Muscle of leg (tissue), 16 donors: ENCODE measurements at places on chromosomes 7 and 10.
A peak's percentile ranks its signal among the peaks of the same experiment; 100 is the strongest.

DNA sequence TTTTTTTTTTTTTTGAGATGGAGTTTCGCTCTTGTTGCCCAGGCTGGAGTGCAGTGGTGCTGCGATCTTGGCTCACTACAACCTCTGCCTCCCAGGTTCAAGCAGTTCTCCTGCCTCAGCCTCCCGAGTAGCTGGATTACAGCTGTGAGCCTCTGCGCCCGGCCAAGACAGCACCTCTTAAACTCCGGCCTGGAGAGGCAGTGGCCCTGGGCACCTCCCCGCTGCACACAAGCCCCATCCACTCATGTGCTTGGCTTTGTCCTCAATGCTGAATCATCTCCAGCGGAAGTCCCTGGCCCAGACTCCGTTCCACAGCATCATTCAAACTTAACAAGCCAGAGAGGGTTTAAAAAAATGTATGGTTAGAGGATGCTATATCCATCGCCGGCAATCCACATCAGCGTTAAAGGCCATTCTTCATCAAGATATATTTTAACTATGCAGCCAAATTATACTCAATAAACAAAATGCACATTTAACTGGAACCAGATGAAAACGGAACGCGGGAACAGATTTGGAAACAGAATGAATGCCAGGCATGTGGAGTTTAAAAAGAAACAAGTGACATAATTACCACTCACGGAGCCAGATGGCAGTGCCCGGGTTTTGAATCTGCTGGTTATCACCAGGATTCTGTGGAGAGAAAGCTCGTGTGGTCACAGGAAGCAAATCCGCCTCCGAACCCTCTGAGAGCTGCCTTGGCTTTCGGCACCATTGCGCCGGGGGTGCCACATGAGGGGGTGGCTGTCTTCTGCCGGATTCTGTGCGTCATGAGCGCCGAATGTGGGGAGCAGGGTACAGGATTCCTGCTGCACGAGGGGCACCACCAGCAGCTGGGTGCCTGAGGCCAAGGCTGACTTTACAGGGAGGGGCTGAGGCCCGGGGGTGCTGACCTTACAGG lies 45.6 kb upstream of the CFAP46 start:
- peaks cover 20% of the 10 kb centered on the region for H3K27me3 ChIP-seq
- DNase-seq, result peak; percentile 92
- peak overlapping the region; percentile 29 for H3K27ac ChIP-seq
- no peak overlapping the region for H3K4me3 ChIP-seq
- H3K4me1 ChIP-seq, result peaks cover 8% of the 10 kb centered on the region

GRCh38 chr10:77539147-77539935 lies 98.3 kb downstream of the KCNMA1 start:
- no peak overlapping the region for H3K4me3 ChIP-seq
- H3K36me3 ChIP-seq, result no peaks in the 10 kb centered on the region
- H3K27ac ChIP-seq, result no peak overlapping the region
- no peak for DNase-seq
- H3K4me1 ChIP-seq, result peaks cover 14% of the 10 kb centered on the region

- H3K4me3 ChIP-seq, result no peak overlapping the region
- no peaks in the 10 kb centered on the region for H3K4me1 ChIP-seq
- H3K27ac ChIP-seq, result no peak overlapping the region
- no peaks in the 10 kb centered on the region for H3K36me3 ChIP-seq
Observed at GRCh38 chr7:80018941-80019808, 115.5 kb upstream of the GNAI1 start.

DNA sequence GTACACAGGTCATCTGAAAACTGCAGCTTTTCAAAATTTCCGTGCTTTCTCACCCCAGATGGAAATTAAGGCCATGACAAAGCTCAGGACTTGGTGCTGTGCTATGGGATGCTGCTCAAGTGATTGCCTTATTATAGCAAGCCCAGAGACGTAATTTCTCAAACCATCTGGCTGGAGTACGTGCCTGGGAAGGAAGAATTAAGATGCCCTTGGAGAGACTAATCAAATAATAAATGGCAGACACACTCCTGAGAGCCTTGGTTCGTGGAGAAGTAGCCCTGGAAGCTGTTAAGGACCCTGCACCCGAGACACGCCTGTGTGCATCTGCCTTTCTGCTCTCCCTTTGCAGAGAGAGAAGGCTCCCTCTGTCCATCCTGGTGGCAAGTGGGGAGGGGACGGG lies 38.3 kb upstream of the PRLHR start:
- H3K4me3 ChIP-seq, result no peak overlapping the region
- no peak overlapping the region for H3K27ac ChIP-seq
- no peaks in the 10 kb centered on the region for H3K36me3 ChIP-seq
- DNase-seq, result no peak
- H3K27me3 ChIP-seq, result peaks cover 13% of the 10 kb centered on the region

DNA sequence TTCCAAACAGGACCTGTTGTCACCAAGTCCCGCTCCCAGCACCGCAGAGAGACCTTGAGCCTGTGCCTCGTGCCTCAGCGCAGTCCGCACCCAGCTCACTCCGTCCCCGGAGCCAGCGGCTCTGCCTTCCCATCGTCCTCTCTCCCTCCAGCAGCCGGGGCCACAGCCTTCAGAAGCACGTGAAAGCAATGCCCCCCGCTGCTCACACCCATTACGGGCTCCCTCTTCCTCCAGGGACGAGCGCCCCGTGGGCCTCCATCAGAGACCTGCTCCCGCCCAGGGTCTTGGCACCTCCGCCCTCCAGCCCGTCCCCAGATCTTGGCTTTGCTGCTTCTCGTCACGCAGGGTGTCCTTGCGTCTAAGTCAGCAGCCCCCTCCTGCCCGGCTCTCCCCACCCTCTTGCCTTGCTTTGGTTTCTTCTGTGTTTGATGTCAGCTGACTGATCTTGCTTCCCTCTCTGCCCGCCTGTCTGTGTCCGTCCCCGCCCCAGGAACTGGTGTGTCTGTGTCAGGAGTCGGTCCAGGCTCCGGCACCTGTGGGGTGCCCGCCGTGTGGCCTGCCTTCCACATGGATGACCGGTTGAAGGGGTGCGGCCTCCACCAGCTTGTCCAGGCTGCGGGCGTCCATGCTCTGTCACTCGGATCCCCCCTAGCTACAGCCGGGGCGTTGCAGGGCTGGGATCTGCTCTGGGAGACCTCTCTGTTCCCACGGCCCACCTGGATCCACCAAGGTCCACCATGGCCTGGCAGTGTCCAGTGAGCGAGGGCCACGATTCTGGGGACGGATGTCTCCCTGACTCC lies 61.9 kb downstream of the FOXL3 start:
- DNase-seq, result no peak
- H3K27me3 ChIP-seq, result peaks cover 6% of the 10 kb centered on the region
- no peak overlapping the region for H3K27ac ChIP-seq
- H3K4me1 ChIP-seq, result peaks cover 9% of the 10 kb centered on the region
- H3K36me3 ChIP-seq, result no peaks in the 10 kb centered on the region
- H3K4me3 ChIP-seq, result no peak overlapping the region

- H3K4me3 ChIP-seq, result no peak overlapping the region
- DNase-seq, result peak; percentile 3
- no peaks in the 10 kb centered on the region for H3K27me3 ChIP-seq
- no peak overlapping the region for H3K27ac ChIP-seq
- H3K4me1 ChIP-seq, result no peaks in the 10 kb centered on the region
- no peaks in the 10 kb centered on the region for H3K36me3 ChIP-seq
Observed at GRCh38 chr7:53983480-53983879, 558.7 kb upstream of the VSTM2A start.

- H3K27ac ChIP-seq, result no peak overlapping the region
- H3K36me3 ChIP-seq, result no peaks in the 10 kb centered on the region
- no peak for DNase-seq
- peaks cover 38% of the 10 kb centered on the region for H3K4me1 ChIP-seq
- H3K4me3 ChIP-seq, result peak overlapping the region; percentile 6
Observed at GRCh38 chr7:122305475-122306319, 1.1 kb upstream of the FEZF1 start.

DNA sequence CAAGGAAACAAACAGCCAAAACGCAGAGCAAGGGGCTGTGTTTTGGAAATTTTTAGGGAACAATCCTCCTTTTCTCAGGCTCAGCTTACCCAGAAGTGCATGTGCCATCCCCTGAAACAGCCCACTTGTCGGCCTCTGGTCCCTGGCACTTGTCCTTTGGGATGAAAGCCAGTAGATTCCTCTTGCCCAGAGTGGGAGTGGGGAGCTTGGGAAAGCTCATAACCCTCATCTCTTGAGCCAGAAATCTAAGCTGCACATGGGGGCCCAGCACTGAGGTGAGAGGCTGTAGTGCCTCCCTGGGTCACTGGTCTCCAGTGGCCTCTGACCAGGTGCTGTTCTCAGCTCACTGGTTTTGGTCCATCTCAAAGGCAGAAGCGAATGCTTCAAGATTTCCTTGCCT lies 150.3 kb downstream of the RNF216 start:
- H3K4me3 ChIP-seq, result no peak overlapping the region
- H3K27ac ChIP-seq, result no peak overlapping the region
- peak; percentile 56 for DNase-seq
- peaks cover 67% of the 10 kb centered on the region for H3K4me1 ChIP-seq
- H3K27me3 ChIP-seq, result no peaks in the 10 kb centered on the region
- H3K36me3 ChIP-seq, result peaks cover 9% of the 10 kb centered on the region

DNA sequence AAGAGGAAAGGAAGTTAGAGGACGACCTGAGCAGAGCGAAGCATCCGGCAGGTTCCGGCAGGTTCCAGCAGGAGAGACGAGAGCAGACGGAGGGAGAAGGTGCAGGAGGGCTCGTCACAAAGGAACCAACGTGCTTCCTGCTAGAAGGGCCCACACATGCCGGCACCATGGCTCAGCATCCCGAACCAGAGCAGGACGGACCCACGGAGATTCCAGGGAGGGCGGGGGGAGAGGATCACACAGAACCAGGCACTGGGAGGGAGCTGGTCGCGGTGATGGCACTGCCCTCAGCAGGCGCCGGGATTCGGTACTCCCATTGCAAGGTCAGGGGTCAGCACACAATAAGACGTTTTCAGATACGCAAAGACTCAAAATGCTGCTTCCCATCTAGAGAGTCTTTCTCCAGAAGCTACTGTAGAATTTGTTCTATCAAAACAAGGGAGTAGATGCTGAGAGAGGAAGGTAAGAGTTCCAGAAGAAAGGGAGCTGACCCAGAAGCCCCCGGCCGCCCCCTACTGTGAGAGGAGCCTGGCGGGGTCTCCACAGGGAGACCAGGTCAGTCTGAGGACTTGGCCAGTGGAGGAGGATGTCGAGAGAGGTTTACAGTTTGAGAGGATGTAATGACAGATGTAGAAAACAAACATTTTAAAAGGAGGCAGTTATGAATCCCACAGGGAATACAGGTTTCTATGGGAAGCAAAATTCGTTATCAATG lies 23.6 kb upstream of the PWWP2B start:
- H3K27me3 ChIP-seq, result no peaks in the 10 kb centered on the region
- H3K4me3 ChIP-seq, result no peak overlapping the region
- H3K4me1 ChIP-seq, result no peaks in the 10 kb centered on the region

GRCh38 chr10:131560706-131561355 lies 249.3 kb upstream of the TCERG1L start:
- no peak overlapping the region for H3K4me3 ChIP-seq
- no peaks in the 10 kb centered on the region for H3K36me3 ChIP-seq
- peaks cover 7% of the 10 kb centered on the region for H3K27me3 ChIP-seq
- no peak for DNase-seq

GRCh38 chr10:78319841-78320240 lies 286.2 kb downstream of the RPS24 start:
- DNase-seq, result no peak
- H3K27ac ChIP-seq, result no peak overlapping the region
- H3K4me1 ChIP-seq, result peaks cover 11% of the 10 kb centered on the region
- H3K27me3 ChIP-seq, result no peaks in the 10 kb centered on the region
- H3K4me3 ChIP-seq, result no peak overlapping the region

DNA sequence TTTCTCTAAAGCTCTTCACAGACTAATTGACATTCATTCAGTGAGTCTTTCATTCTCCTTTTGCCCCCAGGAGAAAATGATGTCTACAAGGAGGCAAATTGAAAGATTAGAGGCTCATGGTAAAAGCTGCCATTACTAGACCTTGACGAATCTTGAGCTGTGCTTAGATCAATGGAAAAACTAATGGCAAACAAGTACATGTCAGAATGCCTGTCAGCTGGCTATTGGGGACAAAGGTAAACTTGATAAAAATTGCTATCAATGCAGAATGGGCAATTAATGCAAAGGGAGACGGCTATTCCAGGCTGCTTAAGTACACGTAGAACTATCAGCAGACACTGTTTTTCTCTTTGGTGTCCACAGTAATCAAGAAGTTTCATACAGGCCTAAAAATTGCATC lies 3.3 kb downstream of the ASAH2 start:
- DNase-seq, result no peak
- H3K27ac ChIP-seq, result no peak overlapping the region
- H3K4me1 ChIP-seq, result no peaks in the 10 kb centered on the region

DNA sequence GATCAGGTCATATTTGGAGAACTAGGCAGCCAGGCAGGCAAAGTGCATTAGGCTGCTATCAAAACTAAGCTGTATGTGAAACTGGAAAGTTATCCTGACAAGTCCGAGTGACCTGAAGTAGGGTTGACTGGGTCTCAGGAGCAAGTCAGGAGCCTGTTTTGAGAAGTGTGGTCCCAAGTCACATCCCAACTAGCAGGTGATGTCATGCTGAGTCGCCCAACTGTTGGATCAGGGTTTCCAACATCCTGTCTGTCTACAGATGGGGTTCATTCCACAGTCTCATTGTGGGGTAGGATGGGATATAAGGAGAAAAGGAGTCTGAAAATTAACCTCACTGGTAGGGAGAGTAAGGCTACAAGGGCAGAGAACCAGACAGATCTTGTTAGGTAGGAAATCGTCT lies 27.0 kb downstream of the SLC26A4 start:
- no peaks in the 10 kb centered on the region for H3K36me3 ChIP-seq
- H3K4me1 ChIP-seq, result peaks cover 13% of the 10 kb centered on the region
- H3K27me3 ChIP-seq, result no peaks in the 10 kb centered on the region
- H3K27ac ChIP-seq, result no peak overlapping the region
- no peak for DNase-seq

- no peaks in the 10 kb centered on the region for H3K4me1 ChIP-seq
- no peak for DNase-seq
- H3K27me3 ChIP-seq, result no peaks in the 10 kb centered on the region
- no peaks in the 10 kb centered on the region for H3K36me3 ChIP-seq
Observed at GRCh38 chr10:25902002-25902401, 32.0 kb upstream of the MYO3A start.

GRCh38 chr7:43294080-43294630 lies 181.7 kb downstream of the HECW1 start:
- no peaks in the 10 kb centered on the region for H3K36me3 ChIP-seq
- no peak overlapping the region for H3K4me3 ChIP-seq
